ENCODE measurements at places on chromosomes 2 and 18. TPM values are rescaled to one million over a fixed set of nuclear protein-coding genes. Genes with fewer than 3 reads are reported as not detected.

The LOXHD1 gene
- total RNA-seq: 0.27 TPM

The NEMP2 gene
- total RNA-seq: 6.8 TPM

The EGR4 gene
- 0.14 TPM for total RNA-seq

The ECEL1 gene
- 0.71 TPM for total RNA-seq

- DNase-seq: no peak
Measured at GRCh38 chr2:88697370-88698026, 6.0 kb downstream of the RPIA start.

DNA sequence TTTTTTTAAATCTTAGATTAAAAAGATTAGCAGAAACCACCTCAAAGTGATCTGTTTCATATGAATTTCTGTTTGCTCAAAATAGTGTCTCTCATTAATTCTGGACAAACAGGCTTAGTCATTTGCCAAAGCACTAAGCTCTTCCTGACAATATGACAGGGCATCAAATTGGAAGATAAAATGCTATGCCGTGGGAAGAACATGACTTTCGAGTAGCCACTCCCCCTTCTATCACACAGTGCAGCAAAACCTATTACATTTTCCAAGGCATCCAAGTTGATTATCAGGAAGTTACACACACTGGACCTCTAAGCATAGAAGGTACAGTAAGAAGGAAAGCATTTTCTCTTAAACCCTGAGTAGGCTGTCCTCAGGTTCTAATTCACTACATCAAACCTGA is 89.5 kb downstream of the STK39 start:
- DNase-seq: no peak

GRCh38 chr2:233250985-233251305 is 528 bp upstream of the ATG16L1 start:
- no peak for DNase-seq

DNA sequence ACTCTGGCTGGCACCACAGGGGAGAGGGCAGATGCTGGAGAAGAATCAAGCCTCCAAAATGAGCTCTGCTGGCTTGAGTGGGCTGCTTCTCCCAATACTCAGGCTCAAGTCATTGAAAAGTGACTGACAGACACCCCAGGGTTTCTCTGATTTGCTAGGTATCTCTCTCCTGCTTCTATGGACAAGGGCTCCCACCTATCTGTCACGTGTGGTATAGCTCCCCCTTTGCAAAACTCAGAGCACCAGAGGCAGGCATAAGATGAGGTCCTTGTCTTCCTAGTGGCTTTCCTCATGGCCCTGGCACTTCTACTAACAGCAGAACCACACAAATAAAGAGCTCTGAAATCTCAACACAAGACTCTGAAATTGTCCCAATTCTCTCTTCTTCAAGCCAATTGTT is 105.2 kb downstream of the GALNT14 start:
- DNase-seq: no peak

DNA sequence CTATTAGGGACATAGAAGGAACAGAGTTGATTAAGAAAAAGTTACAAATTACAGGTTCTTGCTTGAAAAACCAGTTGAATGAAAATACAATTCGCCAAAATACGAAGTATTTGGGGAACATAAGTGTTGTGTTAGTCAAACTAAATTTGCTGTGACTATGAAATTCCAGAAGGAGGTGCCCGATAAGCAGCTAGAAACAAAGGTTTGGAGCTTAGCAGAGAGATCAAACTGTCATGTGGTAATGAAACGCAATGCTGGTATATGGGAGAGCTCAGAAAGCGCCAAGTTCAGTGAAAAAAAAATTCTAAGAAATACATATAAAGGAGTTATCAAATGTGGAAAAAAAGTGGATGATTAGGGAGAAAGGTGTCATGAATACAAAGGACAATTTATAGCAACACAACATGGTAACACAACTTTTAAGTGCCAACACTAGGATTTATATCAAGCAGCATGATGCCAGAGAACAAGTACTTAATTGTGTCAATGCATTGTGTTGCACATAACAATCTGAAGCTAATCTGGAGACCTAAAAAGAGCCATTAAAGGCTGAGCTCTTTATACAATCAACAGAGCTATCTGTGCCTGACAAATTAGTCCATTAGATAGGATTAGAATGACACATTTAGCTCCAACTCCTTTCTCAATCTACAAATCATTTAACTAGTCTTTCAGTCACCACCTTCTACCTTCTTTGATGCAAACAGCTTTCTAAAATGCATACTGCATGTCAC is 31.2 kb downstream of the SMAD2 start:
- no peak for DNase-seq

DNA sequence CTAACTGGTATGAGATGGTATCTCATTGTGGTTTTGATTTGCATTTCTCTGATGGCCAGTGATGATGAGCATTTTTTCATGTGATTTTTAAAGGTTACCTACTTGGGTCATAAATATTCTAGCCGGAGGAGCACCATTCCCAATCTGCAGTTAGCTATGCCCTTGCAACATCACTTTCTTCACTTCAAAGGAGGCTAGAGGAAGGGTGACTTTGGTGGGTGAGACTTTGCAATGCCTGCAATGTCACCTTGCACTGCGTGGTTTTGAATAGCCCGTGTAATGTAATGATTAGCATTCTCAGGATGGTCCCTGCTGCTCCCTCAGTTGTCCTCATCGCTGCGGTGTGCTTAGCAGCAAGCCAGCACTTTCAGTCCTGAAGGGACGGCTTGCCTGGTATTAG is 56.1 kb upstream of the CHRNA1 start:
- DNase-seq: no peak

DNA sequence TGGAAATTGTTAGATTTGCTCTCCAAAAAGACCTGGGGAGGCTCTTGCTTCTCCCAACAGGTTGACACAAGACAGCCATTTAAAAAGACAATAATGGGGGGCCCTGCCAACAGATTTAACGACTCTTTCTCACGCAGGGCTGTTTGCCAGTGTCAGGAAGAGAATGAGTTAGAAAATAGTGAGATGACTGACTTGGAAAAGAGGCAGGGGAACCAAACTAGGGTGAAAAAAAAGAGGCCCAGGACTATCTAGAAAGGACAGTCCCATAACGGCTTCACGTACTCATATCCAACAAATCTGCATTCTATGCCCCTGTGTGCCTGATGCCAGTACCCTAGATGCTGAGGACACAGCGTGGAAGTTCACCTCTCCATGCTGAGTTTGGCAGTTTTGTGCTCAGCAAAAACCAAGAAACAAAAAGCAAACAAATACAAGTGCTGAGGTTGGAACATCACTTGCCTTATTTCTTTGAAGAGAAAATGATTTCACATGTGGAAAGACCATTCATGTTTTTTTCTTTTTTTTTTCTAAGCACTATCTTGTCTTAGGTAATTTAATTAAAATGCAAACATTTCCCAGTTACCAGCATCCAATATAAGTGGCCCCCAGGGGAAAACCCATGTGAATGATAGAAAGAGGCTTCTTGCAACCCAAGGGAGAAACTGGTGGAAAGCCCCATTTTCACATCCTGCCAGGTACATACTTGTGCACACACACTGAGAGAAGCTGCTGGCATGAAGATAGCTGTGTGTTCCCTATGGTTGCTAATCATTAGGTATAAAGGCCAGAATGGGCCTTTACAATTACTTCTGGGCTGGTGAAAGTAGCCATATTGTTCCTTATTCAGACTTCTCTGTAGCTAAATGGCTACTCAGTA is 10.6 kb upstream of the WIPF1 start:
- no peak for DNase-seq

- DNase-seq: no peak
Measured at GRCh38 chr2:236452238-236452637, 117.4 kb upstream of the ACKR3 start.

DNA sequence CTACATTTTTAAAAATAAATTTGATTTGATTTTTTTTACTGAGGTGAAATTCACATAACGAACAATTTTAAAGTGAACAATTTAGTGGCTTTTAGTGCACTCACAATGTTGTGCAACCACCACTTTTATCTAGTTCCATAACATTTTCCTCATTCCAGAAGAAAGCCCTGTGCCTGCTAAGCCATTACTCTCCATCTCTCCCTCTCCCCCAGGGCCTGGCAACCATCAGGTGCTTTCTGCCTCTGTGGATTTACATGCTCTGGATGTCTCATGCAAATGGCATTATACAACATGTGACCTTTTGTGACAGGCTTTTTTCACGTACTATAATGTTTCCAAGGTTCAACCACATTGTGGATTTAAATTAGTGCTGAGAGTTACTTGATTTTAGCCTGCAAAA is 19.9 kb upstream of the LDLRAD4 start:
- no peak for DNase-seq

DNA sequence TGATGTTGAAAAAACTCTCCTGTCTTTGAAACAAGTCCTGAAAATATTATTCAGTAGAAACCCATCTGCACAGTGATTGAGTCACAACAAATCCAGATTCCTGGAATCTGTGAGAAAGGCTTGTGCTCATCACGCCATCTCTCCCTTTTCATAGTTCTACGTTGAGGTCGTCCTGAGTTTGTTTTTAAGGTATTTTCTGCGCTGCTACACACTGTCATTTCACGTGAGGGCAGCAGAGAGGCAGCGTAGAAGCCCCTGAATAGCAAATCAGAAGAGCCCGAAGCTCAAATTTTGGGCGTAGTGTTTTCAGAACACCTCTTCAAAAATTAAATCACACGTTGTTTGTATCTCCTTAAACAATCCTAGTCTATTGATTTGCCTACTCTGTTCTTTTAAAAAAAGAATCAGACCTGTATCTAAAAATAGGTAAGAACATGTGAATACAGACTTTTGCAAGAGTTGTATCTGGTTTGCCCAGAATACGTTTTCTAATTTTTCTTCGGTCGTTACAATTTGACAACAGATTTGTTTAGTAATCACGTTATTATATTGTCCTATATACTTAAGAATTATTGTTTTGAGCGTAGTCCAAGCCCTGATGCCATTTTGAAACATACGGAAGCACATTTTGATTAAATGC is 61.6 kb upstream of the SLC38A11 start:
- no peak for DNase-seq

GRCh38 chr18:62048279-62048678 is 138.6 kb downstream of the PIGN start:
- no peak for DNase-seq

DNA sequence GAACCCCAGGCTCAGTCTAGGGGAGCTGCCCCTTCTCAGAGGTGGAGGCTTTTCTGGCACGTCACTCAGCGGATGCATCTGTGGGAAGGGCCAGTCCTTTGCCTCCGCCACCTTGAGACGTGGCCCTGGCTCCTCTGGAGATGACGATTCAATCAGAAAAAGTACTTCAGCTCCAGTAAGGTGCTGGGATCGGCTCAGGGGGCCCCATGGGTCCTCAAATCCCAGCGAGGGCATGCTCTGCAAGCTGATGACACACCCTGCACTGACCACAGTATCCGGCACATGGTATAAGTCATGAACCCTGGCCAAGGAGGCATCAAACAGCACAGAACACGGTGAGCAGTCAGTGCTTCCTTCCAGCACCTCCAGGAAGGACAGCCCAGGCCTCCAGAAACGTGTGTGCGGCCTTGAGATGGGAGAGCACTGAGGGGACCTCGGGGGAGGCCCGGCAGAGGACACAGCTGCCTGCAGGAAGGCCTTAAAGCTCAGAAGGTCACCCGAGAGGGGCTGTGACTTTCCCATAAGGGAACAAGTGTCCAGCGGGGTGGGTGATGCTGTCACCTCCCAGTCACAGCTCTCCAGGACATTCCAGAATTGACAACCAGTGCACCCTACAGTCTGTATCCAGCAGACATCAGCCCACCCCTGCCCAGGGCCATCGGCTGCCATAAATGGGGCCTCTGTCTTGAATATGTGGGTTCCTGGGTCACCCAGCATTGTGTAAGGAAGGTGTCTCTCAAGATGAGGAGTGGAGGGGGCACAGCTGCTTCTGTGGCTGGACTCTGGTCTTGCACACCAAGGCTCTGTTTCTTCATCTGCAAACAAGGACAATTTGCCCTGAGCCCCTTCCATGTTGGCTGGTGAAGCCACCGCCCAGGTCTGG is 205.8 kb downstream of the NDUFA10 start:
- peak; percentile 40 for DNase-seq

GRCh38 chr2:3601561-3602271 is 6.8 kb downstream of the COLEC11 start:
- no peak for DNase-seq

DNA sequence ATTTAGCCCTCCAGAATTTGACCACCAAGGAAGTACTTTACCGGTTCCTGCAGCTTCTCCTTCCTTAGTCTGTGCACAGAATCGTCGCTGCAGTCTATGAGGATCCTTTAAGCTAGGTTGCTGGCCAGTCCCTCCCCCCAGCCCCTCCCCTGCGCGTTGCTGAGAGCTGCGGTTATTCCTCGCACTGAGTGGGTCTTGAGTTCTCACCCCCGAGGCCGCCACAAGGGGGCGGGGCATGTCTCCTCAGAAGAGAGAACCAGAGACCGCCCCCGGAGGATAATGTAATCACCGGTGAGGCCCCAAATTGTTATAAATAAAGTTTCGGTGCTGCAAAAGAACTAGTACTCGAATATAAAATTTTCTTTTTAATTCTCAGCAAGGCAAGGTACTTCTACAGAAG is 1184.9 kb upstream of the CDH2 start:
- DNase-seq: no peak

DNA sequence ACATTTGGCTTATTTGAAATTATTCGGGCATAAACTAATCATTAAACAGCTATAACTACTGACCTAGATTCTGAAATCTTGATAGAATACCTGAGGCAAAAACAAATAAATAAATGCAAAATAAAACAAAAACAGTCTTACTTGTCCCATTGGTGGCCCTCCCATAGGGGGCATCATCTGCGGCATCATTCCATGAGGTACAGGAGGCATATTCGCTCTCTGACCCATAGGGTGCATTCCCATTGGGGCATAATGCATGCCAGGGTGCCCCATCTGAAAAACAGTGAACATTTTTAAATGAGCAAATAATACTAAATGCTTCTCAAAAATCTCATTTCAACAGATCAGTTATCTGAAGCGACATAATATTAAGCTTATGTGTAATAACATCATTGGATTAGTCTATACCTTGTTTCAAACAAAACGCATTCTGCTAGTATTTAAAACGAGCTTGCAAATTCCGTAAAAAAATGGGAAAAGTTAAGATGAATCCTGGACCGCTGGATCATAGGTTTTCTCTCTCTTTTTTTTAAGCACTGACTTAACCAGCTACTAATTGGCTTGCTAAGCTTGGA is 1.3 kb downstream of the PRPF40A start:
- DNase-seq: no peak

DNA sequence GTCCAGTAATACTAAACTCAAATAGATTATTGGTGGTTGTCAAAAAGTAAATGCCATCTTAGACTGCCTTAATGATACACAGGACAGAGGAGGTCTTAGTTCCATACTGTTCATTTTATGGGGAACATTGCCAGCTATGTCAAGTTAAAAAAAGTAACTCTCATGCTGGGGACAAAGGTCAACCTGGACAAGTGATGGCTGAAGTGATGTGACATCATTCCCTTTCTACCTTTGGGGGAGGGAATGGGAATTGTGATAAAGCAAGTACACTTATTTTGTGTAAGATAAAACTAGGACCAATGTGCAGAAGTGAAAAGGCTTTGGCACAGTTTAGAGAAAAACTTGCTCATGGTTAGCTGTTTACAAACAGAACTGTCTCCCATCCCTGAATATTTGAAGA is 24.0 kb upstream of the SNORC start:
- no peak for DNase-seq

All from sigmoid colon (tissue), 7 donors.